ENCODE measurements at places on chromosomes 11 and 22. TPM values are rescaled to one million over a fixed set of nuclear protein-coding genes. Genes with fewer than 3 reads are reported as not detected.

DNA sequence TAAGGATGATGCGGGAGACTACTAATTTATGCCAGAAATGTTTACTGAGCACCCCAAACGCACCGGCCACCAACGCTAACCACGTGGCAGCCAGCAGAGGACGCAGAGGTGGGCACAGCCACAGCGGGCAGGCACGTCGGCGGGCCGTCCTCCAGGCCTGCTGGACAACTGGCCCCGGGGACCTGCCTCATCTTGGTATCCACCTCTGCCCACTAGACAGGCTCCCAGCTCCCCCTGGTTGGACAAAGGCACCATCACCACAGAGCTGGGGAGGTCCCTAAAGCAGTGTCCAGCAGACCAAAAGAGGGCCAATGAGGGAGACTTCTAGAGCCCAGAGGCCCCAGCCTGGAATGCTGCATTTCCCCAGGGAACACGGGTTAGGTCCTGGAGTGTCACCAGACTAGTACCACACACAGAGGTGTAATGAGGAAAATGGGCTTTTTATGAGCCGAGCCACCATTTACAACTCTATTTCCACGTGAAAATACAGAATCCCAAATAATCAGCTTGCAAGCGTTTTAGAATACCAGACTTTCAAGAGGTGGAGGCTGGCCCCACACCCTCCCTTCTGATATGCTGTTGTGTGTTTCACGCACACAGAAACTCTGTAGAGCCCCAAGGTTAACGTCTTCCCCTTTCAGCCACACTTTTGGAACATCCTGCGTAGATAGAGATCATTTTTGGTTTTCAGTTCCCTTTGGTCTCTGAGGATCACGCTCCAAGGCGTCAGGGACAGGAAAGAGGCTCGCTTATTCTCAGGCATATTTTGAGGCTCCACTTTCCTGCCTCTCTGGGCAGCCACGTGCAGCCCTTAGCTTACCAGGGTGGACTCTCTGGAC, 23.7 kb upstream of the BID start:
- no peak for DNase-seq

GRCh38 chr11:394034-394857, at the start of gene PKP3:
TSS of gene PKP3 (plus strand) at chr11:394209. CDS start at chr11:394293, 84 bp downstream.
- DNase-seq: no peak

GRCh38 chr11:35035894-35036408, 103.0 kb upstream of the CD44 start:
- DNase-seq: no peak

GRCh38 chr11:129815596-129816461, at the start of gene TMEM45B:
TSS of gene TMEM45B (plus strand) at chr11:129815848. CDS start at chr11:129852483, 36,635 bp downstream.
- peak; percentile 62 for DNase-seq

GRCh38 chr11:67352546-67353316, 615 bp downstream of the POLD4 start:
- no peak for DNase-seq

DNA sequence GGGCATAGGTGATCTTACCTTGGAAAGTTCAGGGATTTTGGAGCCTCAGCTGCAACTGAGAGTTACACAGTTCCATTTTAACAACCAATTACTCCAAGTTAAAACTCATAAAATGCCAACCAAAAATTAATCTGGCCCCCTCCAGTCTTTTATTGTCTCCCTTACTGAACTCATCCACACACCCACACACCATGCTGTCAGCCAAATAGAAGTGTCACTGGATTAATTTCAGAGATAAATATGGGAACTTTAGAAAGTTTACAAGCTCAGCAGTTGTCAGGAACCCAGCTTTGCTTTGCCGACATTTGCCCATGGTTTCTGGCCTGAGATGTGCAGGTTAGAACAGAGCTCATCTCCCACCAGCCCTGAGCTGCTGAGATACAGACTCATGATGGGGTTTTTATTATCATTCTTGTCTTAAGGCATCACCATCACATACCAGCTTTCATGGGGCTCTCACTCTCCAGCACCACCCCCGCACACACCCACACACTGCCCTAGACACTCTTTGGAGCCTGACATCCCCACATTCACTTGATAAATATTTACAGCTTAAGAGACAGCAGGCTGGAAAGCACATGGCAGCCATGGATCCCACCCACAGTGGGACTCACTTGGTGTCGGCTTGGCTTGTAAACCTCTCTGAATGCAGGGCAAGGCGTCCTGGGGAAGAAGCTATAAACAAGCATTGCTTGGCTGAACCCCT, 23.7 kb upstream of the CTR9 start:
- no peak for DNase-seq

DNA sequence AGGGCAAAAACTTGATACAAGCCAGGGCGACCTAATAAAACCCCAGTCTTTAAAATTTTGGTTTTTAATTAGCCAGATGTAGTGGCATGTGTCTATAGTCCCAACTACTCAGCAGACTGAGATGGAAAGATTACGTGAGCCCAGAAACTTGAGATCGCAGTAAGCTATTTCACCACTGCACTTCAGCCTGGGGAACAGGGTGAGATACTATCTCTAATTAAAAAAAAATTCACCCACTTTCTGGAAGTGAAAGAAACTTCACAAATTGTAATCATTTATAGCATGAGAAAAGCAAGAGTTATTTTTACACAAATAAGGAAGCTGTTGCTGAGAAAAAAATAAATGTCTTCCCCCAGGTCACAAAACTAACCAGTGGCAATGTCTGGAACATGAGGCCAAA, 882 bp upstream of the GLYATL2 start:
- no peak for DNase-seq

DNA sequence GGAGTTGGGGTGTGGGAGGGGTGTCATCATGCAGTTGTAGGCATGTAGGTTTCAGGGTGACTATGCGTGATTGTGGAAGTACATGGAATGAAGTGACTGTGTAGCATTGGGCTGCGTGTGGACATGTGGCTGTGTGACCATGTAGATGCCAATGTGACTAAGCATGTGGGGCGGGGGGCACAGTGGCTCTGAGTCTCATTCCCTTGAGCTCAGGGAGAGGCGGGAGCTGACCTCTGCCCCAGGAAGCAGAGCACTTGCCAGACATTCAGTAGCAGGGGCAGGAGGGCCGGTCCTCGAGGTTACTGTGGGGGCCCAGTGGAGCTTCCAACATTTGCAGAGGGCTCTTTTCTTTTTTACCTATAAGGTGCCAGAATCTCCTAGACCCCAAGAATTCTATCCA, 440 bp upstream of the KLHL35 start:
- DNase-seq: no peak

GRCh38 chr22:25774575-25775026, 32.6 kb downstream of the MYO18B start:
- DNase-seq: no peak

DNA sequence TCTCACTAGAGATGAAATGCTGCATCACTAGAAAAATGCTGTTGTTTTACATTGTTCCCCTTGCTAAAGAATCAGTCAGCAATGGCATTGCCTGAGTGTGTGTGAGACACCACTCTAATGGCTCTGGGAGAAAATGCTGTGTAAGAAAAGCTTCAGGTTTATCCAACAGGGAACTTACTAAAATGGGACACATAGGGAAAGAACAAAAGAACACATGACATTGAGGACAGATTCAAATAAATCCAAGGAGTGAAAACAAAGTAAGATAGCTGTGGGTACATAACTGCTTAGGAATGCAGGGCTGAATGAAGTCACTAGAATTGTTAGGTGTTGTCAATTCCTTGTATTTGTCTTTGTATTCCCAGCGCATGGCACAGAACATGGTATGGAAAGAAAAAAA, 24.2 kb downstream of the BLID start:
- no peak for DNase-seq

DNA sequence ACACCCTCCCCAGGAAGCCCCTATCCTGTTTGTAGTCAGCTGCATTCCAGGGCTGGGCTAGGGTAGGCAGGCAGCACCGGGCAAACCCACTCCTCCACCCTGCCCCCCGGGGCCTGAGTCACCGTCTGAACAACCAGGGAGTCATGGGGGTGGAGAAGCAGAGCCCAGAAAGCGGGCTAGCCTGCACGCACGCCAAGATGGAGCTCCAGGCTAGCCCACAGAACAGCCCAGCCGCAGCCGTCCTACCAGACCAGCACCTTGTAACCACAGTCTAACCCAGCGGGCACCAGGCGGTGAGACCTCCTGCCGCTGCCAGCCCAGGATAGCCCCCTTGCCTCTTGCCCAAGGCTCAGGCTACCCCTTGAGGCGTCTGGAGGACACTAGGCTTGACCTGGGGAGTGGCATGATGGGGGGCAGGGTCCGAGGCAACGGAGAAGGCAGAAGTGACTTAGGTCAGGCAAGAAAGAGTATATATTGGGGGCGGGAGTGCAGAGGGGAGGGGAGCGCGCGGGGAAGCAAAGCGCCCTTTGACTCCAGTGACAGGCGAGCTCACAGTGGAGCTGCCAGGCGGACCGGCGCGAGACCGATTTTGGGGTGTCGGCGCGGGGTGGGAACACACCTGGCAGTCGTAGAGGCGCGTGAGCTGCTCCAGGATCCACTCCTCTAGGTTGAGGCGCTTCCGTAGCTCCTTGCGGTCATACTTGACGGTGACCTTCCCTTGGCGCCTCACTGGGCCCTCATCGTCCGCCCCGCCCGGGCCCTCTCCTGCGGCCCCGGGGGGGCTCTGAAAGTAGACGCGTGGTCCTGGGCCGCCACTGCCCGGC, 734 bp downstream of the PPP1R14B start:
- peak; percentile 89 for DNase-seq

DNA sequence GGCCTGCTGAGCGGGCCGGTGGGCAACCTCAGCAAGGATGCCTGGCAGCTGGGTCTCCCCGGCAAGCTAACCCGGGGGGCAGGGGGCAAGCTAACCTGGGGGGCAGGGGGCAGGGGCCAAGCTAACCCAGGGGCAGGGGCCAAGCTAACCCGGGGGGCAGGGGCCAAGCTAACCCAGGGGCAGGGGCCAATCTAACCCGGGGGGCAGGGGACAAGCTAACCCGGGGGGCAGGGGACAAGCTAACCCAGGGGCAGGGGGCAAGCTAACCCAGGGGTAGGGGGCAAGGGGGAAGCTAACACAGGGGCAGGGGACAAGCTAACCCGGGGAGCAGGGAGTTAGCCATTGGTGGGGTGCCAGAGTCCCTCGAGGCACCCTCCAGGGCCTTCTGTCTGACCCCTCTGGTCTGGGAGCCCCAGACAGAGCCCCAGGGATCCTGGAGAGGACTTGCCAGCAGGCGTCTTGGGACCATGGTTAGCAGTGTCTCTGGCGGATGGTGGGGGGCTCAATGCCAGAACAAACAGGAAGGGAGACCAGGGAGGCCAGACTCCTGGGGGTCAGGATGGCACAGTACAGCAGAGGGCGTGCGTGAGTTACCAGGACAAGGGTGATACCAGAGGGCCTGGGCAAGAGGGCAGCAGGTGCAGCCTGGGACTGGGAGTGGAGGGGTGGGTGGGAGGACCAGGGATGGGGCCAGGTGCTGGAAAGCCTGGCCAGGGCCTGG, 16.1 kb downstream of the IGF2 start:
- DNase-seq: no peak

- DNase-seq: peak; percentile 35
Observed at GRCh38 chr11:7514099-7514591, 346 bp downstream of the PPFIBP2 start.

DNA sequence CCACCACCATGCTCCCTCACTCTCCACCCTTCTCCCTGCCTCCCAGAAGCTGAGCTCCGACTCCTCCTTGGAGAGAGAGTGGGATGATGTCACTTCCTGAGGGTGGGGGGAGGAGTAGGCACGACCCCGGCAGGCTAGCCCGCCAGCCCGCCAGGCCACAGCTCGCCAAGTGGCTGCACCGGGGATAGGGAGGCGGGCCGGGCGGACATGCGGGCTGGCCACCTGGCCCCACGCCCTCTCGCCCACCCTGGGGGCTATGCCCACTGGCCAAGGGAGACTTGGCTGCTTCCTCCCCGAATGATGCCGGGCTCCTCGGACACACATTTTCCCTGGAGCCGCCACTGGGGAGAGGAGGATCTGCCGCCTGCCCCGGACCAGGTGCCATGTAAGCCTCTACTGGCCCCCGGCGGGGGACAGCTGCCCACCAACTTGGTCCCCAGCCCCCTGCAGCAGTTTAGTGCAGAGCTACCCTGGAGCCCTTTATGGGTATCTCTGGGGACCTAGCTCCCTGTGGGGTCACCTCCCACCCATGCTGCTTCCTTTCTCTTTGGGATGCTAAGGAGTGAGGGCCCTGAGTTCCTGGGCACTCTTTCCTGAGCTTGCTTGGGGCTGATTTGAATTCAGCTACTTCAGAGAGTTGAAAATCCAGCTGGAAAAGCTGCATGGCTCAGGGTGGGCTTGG, 33.7 kb upstream of the MYRF start:
- no peak for DNase-seq

- no peak for DNase-seq
Observed at GRCh38 chr11:3051196-3052108, 5.8 kb downstream of the CARS1 start.

GRCh38 chr11:4560467-4560866, 15.5 kb downstream of the OR52M1 start:
- no peak for DNase-seq

Gene TRIM51
- not detected for total RNA-seq

Gene SLC22A9
- total RNA-seq: not detected

Gene ZP1
- not detected for total RNA-seq

Gene RBMXL2
- not detected for total RNA-seq

Gene OR2AG1
- not detected for total RNA-seq

Gene UEVLD
- total RNA-seq: 20.9 TPM

Gene MAP6
- total RNA-seq: not detected

Gene C22orf31
- total RNA-seq: not detected

Gene CNGA4
- total RNA-seq: not detected

Gene SLC17A6
- total RNA-seq: not detected

All from activated CD4-positive, alpha-beta memory T cell treated with anti-CD3 and anti-CD28 coated beads for 36 hours (primary cell).